ENCODE measurements at places on chromosomes 1 and 21.

- H3K4me3 ChIP-seq: no peak overlapping the region
- peaks cover 44% of the 10 kb centered on the region for H3K27me3 ChIP-seq
- DNase-seq: no peak
- H3K27ac ChIP-seq: no peak overlapping the region
- peaks cover 1% of the 10 kb centered on the region for H3K36me3 ChIP-seq
Measured at GRCh38 chr1:5364591-5364990, 627.6 kb downstream of the NPHP4 start.

GRCh38 chr1:120133228-120133927 is 42.9 kb downstream of the SEC22B start:
- H3K27ac ChIP-seq: no peak overlapping the region
- no peak overlapping the region for H3K4me3 ChIP-seq
- no peaks in the 10 kb centered on the region for H3K36me3 ChIP-seq
- H3K4me1 ChIP-seq: peaks cover 13% of the 10 kb centered on the region
- DNase-seq: no peak
- H3K27me3 ChIP-seq: no peaks in the 10 kb centered on the region

GRCh38 chr1:186903374-186904136 is 74.8 kb downstream of the PLA2G4A start:
- H3K4me1 ChIP-seq: no peaks in the 10 kb centered on the region
- H3K36me3 ChIP-seq: no peaks in the 10 kb centered on the region
- no peak overlapping the region for H3K27ac ChIP-seq
- DNase-seq: no peak
- no peaks in the 10 kb centered on the region for H3K27me3 ChIP-seq

DNA sequence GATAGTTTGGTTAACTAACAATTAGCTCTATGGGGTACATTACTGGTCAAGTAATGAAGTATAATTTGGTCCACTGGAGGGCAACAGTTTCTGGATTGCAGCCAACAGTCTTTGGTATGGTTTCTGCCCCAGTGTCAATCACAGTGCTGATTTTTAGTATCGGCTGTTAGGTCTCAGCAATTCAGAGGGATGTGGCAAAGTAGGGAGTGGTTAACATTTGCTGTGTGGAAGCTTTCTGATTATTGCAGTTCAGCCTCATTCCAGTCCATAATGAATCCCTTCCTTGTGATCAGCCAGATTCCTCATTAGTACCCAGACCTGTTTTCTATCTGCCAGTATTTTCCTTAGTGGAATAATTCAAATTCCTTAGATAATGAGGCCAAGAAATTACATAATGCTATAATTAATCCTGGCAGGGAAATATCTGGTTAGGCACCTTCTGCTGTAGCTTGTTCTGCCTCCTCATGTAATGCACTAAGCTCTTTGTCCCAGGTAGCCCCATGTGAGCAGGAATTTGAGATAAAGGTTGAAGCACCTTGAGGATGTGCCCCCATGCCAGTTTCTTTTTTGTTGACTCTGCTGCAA is 14.0 kb downstream of the F3 start:
- no peak overlapping the region for H3K4me3 ChIP-seq
- H3K27ac ChIP-seq: no peak overlapping the region
- peaks cover 14% of the 10 kb centered on the region for H3K27me3 ChIP-seq
- no peaks in the 10 kb centered on the region for H3K36me3 ChIP-seq
- H3K4me1 ChIP-seq: no peaks in the 10 kb centered on the region
- no peak for DNase-seq

DNA sequence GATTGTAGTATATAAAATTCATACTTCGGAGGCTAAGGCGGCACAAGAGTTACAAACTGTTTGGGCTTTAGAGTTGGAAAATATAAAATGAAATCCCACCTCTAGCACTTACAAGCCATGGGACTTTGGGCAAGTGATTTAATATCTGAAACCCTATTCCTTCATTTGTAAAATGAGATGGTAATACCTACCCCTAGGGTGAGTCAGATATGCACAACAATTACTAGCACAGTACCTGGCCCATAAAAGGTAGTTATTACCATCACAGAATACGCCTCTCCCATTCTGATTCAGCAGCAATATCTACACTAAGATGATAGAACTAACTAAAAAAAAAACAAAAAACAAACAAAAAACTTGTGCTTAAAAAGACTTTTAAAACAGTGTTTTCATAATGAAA is 3.5 kb downstream of the KLHL12 start:
- H3K4me3 ChIP-seq: no peak overlapping the region
- peaks cover 16% of the 10 kb centered on the region for H3K36me3 ChIP-seq
- peaks cover 28% of the 10 kb centered on the region for H3K4me1 ChIP-seq
- H3K27me3 ChIP-seq: peaks cover 7% of the 10 kb centered on the region

- H3K4me3 ChIP-seq: peak overlapping the region; percentile 42
- no peak for DNase-seq
- peaks cover 94% of the 10 kb centered on the region for H3K4me1 ChIP-seq
- peak overlapping the region; percentile 91 for H3K27ac ChIP-seq
- H3K36me3 ChIP-seq: peaks cover 4% of the 10 kb centered on the region
- no peaks in the 10 kb centered on the region for H3K27me3 ChIP-seq
Measured at GRCh38 chr1:116804736-116805135, 50.5 kb downstream of the CD2 start.

GRCh38 chr1:100037656-100037926 is 67.8 kb downstream of the SLC35A3 start:
- H3K27me3 ChIP-seq: no peaks in the 10 kb centered on the region
- peak overlapping the region; percentile 84 for H3K4me3 ChIP-seq
- H3K4me1 ChIP-seq: peaks cover 56% of the 10 kb centered on the region
- H3K27ac ChIP-seq: peak overlapping the region; percentile 99
- H3K36me3 ChIP-seq: peaks cover 15% of the 10 kb centered on the region

- H3K36me3 ChIP-seq: peaks cover 22% of the 10 kb centered on the region
- H3K4me1 ChIP-seq: peaks cover 12% of the 10 kb centered on the region
- DNase-seq: no peak
- peaks cover 26% of the 10 kb centered on the region for H3K27me3 ChIP-seq
- H3K4me3 ChIP-seq: no peak overlapping the region
Measured at GRCh38 chr21:44628707-44629391, 2.0 kb downstream of the KRTAP10-9 start.

- H3K36me3 ChIP-seq: peaks cover 1% of the 10 kb centered on the region
- peak overlapping the region; percentile 14 for H3K27ac ChIP-seq
- H3K27me3 ChIP-seq: no peaks in the 10 kb centered on the region
- H3K4me1 ChIP-seq: peaks cover 33% of the 10 kb centered on the region
Measured at GRCh38 chr1:199174336-199174735, 535.5 kb downstream of the PTPRC start.

DNA sequence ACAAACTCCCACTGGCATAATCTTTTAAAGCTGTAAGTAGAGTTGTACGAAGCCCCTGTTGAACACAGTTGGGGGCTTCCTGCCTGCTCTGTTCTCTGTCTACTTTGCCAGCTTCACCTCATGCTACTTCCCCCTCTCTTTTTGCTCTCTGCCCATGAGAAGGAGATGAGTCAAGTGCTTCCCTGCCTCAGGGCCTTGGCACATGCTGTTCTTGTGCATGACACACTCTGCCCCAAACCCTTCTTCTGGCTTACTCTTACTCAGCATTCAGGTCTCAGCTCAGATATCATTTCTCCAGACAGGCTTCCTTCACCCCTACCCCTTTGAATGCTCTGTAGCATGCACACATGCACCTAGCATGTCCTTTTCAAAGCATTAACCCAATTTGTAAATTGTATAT is 208.8 kb downstream of the FOXD2 start:
- no peak overlapping the region for H3K4me3 ChIP-seq
- H3K27ac ChIP-seq: no peak overlapping the region
- DNase-seq: no peak

GRCh38 chr1:40905061-40905460 is 42.9 kb upstream of the CITED4 start:
- no peaks in the 10 kb centered on the region for H3K36me3 ChIP-seq
- no peak overlapping the region for H3K27ac ChIP-seq
- peaks cover 23% of the 10 kb centered on the region for H3K27me3 ChIP-seq
- H3K4me3 ChIP-seq: no peak overlapping the region
- H3K4me1 ChIP-seq: no peaks in the 10 kb centered on the region

- no peaks in the 10 kb centered on the region for H3K27me3 ChIP-seq
- no peaks in the 10 kb centered on the region for H3K36me3 ChIP-seq
- no peaks in the 10 kb centered on the region for H3K4me1 ChIP-seq
- no peak for DNase-seq
- no peak overlapping the region for H3K27ac ChIP-seq
Measured at GRCh38 chr1:163240705-163241104, 38.0 kb upstream of the RGS5 start.

DNA sequence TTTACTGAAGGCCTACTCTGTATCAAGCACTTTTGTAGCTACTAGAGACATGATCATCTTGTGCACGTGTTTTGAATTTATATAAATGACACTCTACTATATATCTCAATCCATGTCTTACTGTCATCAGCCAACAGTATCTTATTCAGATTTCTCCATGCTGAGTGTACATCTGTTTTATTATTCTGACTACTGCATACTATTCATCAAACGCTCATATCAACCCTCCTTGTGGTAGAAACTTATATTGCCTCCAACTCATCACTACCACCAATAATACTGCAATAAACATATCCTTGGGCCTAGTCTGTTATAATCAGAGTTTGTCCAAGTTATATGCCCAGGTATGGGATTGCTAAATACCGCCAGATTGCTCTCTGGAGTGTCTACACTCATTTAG is 81.6 kb upstream of the IRF2BP2 start:
- no peak for DNase-seq
- peaks cover 3% of the 10 kb centered on the region for H3K27me3 ChIP-seq
- H3K36me3 ChIP-seq: peaks cover under 1% of the 10 kb centered on the region
- H3K4me3 ChIP-seq: no peak overlapping the region
- no peak overlapping the region for H3K27ac ChIP-seq

GRCh38 chr1:42941640-42942330 is 16.9 kb downstream of the SLC2A1 start:
- no peak for DNase-seq
- no peaks in the 10 kb centered on the region for H3K27me3 ChIP-seq
- peaks cover 99% of the 10 kb centered on the region for H3K4me1 ChIP-seq
- H3K27ac ChIP-seq: peak overlapping the region; percentile 89
- no peak overlapping the region for H3K4me3 ChIP-seq

GRCh38 chr1:114536043-114536442 is 25.0 kb upstream of the TRIM33 start:
- no peaks in the 10 kb centered on the region for H3K36me3 ChIP-seq
- DNase-seq: no peak
- peaks cover 7% of the 10 kb centered on the region for H3K27me3 ChIP-seq
- H3K27ac ChIP-seq: no peak overlapping the region

GRCh38 chr1:71045463-71046028 is 2.1 kb downstream of the PTGER3 start:
- H3K4me1 ChIP-seq: peaks cover 18% of the 10 kb centered on the region
- H3K4me3 ChIP-seq: no peak overlapping the region
- peaks cover 47% of the 10 kb centered on the region for H3K27me3 ChIP-seq
- no peak overlapping the region for H3K27ac ChIP-seq
- no peak for DNase-seq
- H3K36me3 ChIP-seq: no peaks in the 10 kb centered on the region

- H3K27ac ChIP-seq: no peak overlapping the region
- H3K4me3 ChIP-seq: no peak overlapping the region
- H3K36me3 ChIP-seq: no peaks in the 10 kb centered on the region
- peaks cover 14% of the 10 kb centered on the region for H3K4me1 ChIP-seq
- DNase-seq: no peak
Measured at GRCh38 chr21:32565856-32566465, 19.4 kb downstream of the TCP10L start.

DNA sequence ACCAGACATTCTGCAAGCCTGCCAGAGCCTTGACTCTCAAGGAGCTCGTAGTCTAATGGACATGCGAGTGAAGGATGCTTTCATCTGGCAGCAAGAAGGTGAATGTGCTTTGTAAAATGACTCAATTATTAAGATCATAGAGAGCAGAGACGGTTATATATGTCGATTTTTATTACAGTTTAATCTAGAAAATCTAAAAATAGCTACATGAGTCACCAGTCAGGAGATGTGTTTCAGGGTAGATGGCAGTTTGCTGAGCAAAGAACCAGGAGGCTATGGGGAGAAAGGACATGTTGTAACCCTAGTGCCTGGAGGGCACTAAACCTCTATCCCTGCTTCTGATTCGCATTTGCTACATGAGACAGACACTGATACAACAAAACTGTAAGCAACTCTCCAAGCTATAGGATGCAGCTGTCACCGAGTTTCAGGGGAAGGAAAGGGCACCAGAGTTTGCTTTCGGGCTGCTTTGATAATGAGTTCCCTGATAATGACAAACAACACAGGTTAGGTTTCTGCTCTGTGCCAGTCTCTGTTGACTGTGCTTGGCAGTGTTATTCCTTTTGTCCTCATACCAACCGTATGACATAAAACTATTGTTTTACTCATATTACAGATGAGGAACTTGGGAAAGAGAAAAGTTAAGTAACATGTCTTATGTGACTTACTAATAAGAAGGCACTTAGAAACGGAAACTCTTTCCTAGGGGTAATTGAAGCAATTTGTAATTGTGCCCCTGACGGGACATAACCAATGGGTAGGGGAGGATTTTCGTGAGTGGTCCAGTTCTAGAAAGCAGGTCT is 43.2 kb downstream of the C1orf198 start:
- H3K4me1 ChIP-seq: no peaks in the 10 kb centered on the region
- H3K27me3 ChIP-seq: peaks cover 19% of the 10 kb centered on the region
- no peak for DNase-seq

- no peak overlapping the region for H3K4me3 ChIP-seq
- H3K27me3 ChIP-seq: no peaks in the 10 kb centered on the region
- H3K27ac ChIP-seq: peak overlapping the region; percentile 1
- DNase-seq: no peak
Measured at GRCh38 chr1:64530969-64531692, 61.2 kb downstream of the CACHD1 start.

DNA sequence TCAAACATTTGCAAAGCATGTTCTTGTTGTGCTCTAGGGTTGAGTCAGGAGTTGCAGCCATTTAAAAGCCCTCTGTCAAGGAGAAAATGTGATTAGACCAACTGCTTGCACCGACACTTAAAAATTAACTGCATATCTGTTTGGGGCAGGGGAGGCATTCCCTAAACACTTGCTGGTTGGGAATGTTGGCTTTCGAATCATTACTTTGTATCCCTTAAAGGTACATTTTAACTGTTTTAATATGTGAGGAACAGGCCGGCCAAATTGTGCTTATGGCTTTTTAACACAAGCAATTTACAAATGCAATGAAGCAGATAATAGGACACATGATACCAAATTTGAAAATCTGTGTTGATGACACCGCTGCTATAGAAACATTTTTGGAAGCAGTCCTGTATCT is 159.1 kb downstream of the LHX8 start:
- no peaks in the 10 kb centered on the region for H3K4me1 ChIP-seq
- H3K27me3 ChIP-seq: no peaks in the 10 kb centered on the region
- no peak overlapping the region for H3K4me3 ChIP-seq
- DNase-seq: no peak
- no peak overlapping the region for H3K27ac ChIP-seq

GRCh38 chr1:87218618-87219017 is 110.1 kb upstream of the LMO4 start:
- H3K4me3 ChIP-seq: no peak overlapping the region
- no peaks in the 10 kb centered on the region for H3K36me3 ChIP-seq
- peaks cover 4% of the 10 kb centered on the region for H3K27me3 ChIP-seq

DNA sequence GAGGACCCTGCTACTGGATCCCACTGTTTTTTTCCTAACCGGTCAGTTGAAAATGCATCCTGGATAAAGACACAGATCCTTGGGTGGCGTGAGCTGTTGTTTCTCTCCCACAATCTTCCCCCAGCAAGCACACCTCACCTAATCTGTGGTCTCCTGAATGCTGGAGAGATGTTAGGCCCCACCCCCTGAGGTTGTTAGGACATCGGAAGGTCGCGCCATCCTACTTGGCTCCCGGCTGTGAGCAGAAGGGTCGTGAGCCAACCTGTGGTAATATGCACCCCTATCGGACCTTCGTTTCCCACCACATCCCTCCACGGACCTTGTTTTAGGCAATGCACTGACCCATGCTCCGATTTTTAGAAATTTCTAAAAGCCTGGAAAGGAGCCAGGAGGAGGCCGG is 89.9 kb upstream of the IPO9 start:
- peak overlapping the region; percentile 76 for H3K4me3 ChIP-seq
- peaks cover 74% of the 10 kb centered on the region for H3K27me3 ChIP-seq
- peaks cover 11% of the 10 kb centered on the region for H3K4me1 ChIP-seq
